ENCODE measurements at places on chromosomes 7 and 10. TPM values are rescaled to one million over a fixed set of nuclear protein-coding genes. Genes with fewer than 3 reads are reported as not detected.

LRRC17 gene
- polyA plus RNA-seq = 0.66 TPM

NDUFA5 gene
- polyA plus RNA-seq = 10.7 TPM

FAM171A1 gene
- 37.7 TPM for polyA plus RNA-seq

CNPY1 gene
- polyA plus RNA-seq = not detected

LRRTM3 gene
- polyA plus RNA-seq = not detected

- no peak for DNase-seq
These were observed 336.3 kb downstream of the PTPRN2 start for GRCh38 chr7:158251061-158251965.

DNA sequence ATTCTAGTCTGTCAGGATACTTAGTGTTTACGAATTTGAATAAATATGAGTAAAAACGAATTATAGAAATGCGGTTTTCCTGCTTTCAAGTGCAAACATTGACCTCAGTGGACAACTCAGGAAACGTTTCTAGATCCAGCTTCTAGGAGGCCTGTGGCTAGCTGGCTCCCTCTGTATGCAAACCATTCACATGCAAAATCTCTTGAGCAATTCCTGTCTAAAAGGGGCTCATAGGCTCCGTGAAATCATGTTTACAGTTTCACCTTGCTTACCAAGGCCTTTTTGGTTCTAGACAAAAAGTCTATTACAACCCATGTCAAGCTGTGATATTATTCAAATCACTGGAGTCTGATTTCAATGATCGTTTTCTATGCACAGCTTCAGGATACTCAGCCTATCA lies 364.5 kb downstream of the DPP6 start:
- DNase-seq = no peak

- DNase-seq = no peak
These were observed 9.8 kb upstream of the MIOS start for GRCh38 chr7:7556852-7557251.

DNA sequence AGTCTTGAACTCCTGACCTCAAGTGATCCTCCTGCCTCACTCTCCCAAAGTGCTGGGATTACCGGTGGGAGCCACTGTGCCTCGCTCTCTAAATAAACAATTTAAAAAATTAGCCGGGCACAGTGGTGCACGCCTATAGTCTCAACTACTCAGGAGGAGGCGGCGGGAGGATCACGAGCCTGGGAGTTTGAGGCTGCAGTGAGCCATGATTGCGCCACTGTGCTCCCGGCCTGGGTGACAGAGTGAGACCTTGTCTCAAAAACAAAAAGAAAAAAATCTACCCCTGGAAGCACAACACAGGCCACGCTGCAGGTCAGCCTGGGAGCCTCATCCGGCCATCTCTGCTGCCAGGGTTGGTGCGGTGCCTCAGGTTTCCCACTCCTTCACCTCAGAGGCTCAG lies 3.8 kb upstream of the EIF3B start:
- no peak for DNase-seq

DNA sequence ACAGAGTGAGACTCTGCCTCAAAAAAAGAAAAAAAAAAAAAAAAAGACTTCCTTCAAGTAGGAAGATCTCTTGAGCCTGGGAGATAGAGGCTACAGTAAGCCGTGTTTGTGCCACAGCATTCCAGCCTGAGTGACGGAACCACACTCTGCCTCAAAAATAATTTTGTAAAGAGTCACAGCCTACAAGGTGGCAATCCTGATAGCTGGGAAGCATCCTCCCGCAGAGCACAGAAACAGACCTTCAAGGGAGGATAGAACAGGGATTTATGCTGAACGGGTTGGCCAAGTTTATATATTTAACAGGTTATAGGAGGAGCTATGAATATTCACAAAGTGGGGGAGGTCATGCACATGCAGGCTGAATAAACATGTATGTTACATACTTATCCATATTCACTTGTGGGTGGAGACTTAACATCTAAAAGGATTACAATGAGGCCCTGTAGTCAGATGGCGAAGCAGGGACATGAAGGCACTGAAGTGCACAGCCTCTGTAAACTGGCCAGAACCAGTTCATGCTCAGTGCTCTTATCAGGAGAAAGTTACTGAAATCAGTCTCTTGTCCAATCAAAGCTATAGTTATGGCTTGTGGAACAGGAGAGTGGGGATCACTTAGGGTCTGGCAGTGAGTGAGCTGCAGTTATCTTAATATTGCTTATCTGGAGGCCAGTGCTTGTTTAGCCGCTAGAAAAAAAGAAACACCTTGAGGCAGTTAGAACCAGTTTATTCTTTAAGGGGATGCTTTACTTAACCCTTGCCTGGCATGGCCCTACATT lies 6.8 kb downstream of the LMBR1 start:
- DNase-seq = no peak

- DNase-seq = no peak
These were observed 343.7 kb upstream of the AOAH start for GRCh38 chr7:37068038-37068437.

DNA sequence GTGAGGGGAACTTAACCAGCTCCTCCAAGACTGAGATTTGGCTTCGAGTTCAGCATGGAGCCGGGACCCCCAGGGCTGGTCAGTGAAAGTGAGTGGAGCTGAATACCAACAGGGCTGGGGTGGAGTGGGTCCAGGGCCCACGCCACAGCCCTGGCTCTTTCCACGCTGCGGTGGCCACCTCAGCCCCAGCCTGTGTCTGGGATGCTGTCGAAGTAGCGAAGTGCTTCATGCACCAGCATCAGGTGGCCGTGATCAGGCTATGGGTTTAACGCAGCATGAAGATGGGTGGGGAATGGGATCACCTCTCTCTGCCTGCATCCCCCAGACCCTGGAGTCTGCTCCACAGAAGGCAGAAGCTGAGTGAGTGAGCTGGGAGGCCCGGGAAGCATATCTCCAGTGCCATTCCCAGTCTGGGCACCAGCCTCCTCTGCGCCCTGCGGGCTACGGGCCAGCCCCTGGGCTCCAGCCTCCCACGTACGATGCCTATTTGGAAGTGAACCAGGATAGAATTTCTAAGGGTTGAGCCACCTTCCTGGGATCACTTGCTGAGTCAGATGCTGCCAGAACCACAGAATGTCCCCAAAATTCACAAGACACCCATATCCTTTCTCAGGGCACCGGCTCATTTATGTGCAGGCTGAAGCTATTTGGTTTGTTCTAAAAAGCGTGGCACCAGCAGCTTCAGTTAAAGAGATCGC lies 131.1 kb upstream of the CHST15 start:
- no peak for DNase-seq

Data from HepG2 (cell line).